Kidney (tissue), 22 donors: ENCODE measurements at places on chromosomes 16 and 17. TPM values are rescaled to one million over a fixed set of nuclear protein-coding genes. Genes with fewer than 3 reads are reported as not detected.

Gene AARSD1
- total RNA-seq, result 35.8 TPM

GRCh38 chr16:13552062-13552959 lies 367.6 kb upstream of the ERCC4 start:
- DNase-seq, result no peak
- H3K27me3 ChIP-seq, result no peaks in the 10 kb centered on the region
- H3K27ac ChIP-seq, result no peak overlapping the region
- H3K4me1 ChIP-seq, result no peaks in the 10 kb centered on the region
- no peak overlapping the region for H3K4me3 ChIP-seq

DNA sequence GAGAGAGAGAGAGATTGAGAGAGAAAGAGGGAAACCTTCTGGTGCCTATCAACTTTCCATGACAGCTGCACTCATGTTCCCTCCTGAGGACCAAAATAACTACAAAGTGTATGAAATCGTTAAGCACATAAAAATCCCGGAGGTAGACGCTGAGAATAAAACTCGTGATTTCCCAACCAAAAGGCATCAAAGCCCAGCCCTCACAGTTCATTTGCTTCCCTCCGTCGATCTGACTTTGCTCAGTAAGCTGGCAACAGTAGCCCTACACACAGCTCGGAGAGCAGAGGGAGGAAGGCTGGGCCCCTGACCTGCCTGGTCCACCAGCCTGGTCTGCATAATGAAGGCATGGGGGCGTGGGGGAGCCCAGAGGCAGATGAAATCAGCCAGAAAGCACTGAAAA lies 273.9 kb upstream of the ZFHX3 start:
- no peak for DNase-seq
- H3K4me3 ChIP-seq, result no peak overlapping the region
- H3K27ac ChIP-seq, result no peak overlapping the region
- no peaks in the 10 kb centered on the region for H3K27me3 ChIP-seq
- no peaks in the 10 kb centered on the region for H3K36me3 ChIP-seq

Gene AANAT
- total RNA-seq, result not detected

DNA sequence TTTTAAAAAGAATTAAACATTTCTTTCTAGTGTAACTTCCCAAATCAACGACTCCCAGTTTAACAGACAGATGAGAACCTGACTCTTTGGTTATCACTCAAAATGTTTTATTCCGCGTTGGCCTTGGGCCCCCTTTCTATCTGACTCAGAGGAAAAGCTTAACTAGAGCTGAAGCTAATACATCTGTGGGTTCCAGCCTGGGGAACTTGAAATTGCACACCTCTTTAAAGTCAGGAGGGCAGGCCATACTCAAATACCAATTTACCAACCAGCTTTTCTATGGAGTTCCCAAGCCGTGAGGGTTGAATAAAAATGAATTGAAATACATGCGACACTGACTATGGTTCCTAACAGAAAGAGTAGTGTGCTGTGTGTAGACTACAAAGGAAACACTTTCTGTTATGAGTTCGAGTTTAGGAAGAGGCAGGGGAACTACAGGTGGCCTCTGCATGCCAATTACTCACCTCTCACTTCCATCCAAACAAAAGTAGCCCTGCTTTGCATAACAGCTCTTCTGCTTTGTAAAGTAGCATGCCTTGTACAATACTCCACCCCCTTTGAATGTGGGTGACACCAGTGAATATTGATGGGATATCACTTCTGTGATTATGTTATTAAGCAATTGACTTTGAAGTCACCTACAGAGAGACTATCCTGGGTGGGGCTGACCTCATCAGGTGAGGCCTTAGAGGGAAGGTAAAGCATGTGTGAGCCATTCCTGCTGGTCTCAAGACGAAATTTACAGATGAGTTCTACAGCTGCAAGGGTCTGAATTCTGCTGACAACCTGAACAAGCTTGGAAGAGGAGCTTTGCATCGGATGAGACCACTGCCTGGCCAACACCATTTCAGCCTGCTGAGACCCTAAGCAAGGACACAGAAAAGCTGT lies 92.1 kb downstream of the WDR59 start:
- no peak overlapping the region for H3K27ac ChIP-seq
- H3K4me1 ChIP-seq, result no peaks in the 10 kb centered on the region
- no peak for DNase-seq
- no peaks in the 10 kb centered on the region for H3K27me3 ChIP-seq

- no peaks in the 10 kb centered on the region for H3K36me3 ChIP-seq
- H3K27ac ChIP-seq, result no peak within 1 kb of the TSS
- no peak for DNase-seq
- H3K4me1 ChIP-seq, result no peaks in the 10 kb centered on the region
Observed at GRCh38 chr16:30382111-30382881, at the start of gene SEPTIN1. TSS of gene SEPTIN1 (minus strand) at chr16:30382561. CDS start at chr16:30382542, 19 bp downstream.

GRCh38 chr16:10554569-10554968 lies 25.8 kb downstream of the EMP2 start:
- DNase-seq, result no peak
- H3K27me3 ChIP-seq, result no peaks in the 10 kb centered on the region
- H3K36me3 ChIP-seq, result no peaks in the 10 kb centered on the region
- H3K4me3 ChIP-seq, result no peak overlapping the region
